ENCODE measurements at places on chromosomes 12 and 14.

DNA sequence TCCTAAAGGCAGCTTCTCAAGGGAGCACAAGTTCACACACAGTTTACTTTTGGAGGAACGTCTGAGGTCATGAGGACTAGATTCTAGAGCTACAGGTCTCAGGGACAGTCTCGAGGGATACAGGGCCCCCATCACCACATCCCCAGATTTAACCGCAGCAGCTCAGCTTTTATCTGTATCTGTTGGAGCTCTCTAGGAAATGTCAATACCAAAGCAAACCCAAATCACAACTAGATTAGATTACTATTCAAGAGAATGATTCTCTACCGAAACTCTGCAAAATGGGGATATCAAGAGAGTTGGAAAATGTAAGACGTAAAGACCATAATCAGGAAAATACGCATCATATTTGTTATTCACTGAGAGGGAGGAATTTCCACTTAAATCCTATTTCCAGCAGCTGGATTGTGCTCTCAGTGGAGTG lies 4.0 kb upstream of the MYRFL start:
- no peak for DNase-seq

DNA sequence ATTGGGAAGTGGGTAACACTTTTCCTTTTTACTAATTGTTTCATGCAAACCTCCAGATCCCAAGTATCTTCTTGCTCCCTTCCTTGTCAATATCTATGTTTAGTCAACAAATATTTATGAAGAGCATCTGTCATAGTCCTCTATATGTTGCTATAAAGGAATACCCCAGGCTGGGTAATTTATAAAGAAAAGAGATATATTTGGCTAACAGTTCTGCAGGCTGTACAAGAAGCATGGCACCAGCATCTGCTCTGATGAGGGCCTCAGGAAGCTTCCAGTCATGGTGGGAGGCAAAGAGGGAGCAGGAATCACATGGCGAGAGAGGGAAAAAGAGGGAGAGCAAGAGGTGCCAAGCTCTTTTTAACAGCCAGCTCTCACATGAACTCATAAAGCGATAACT lies 4.6 kb downstream of the KIF5A start:
- DNase-seq, result no peak

DNA sequence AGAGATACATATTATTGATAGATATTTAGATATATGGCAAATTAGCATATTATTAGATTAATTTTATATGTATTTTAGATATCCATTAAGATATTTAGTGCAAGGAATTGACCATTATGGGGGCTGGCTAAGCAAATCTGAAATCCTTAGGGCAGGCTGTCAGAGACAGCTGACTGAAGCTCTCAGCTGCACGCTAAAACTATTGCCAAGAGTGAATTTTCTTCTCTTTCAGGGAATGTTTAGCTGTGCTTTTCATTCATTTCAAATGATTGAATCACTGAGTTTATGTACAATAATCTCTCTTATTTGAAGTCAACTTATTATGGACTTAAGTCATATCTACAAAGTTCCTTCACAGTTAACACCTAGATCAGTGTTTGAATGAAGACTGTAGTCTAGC lies 566.5 kb downstream of the LRFN5 start:
- DNase-seq, result no peak

GRCh38 chr14:92413379-92413778 lies 90.4 kb downstream of the SLC24A4 start:
- DNase-seq, result no peak

DNA sequence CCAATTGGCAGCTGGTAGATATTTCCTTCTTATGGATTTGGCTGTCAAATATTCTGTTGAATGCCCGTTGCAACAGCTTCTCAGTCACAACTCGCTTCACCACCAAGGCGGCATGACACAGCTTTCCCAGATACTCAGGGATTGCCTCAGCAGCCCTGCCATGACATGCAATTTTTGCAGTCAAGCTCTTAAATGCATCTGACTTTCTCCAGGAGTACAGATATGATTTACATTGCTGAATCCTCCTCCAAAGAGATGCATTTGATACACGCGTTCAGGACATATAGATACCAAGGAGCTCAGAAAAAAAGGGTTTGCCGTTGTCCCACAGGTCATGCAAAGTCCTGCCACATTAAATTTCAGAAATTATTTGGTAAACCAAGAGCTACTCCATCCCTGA lies 6.5 kb downstream of the KRT5 start:
- no peak for DNase-seq

GRCh38 chr12:7035463-7035862 lies 17.2 kb upstream of the LPCAT3 start:
- no peak for DNase-seq

DNA sequence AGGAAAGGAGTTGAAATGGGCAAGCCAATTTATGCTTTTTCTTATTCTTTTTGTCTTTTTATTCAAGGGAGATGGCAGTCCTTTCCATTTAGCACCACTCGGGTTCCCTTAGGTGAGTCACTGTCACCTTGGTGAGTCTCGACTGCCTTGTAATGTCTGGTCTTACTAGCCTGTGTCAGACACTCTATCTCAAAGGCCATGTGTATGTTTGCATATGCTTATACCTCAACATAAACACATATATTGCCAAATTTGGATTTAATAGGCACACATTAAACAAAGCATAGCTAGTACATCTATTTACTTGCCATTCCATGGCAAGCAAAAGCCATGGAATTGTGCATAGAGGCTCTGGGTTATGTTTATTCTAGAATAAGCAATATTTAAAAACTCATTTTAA lies 624.9 kb upstream of the FOXG1 start:
- DNase-seq, result no peak

DNA sequence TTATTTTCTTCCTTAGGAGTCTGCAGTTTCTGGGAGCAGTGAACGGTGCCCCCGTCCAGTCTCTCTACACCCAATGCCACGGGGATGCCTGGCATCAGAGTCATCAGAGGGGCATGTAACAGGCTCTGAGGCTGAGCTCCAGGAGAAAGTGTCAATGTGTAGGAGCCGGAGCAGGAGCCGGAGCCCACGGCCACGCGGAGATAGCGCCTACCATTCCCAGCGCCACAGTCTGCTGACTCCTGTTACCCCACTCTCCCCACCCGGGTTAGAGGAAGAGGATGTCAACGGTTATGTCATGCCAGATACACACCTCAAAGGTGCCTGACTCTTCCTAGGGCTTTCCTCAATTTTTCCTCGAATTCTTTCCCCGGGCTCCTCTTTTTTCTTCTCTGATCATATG lies 3.3 kb upstream of the PA2G4 start:
- DNase-seq, result no peak

GRCh38 chr12:9992296-9992695 lies 6.6 kb downstream of the CLEC1B start:
- peak; percentile 46 for DNase-seq

DNA sequence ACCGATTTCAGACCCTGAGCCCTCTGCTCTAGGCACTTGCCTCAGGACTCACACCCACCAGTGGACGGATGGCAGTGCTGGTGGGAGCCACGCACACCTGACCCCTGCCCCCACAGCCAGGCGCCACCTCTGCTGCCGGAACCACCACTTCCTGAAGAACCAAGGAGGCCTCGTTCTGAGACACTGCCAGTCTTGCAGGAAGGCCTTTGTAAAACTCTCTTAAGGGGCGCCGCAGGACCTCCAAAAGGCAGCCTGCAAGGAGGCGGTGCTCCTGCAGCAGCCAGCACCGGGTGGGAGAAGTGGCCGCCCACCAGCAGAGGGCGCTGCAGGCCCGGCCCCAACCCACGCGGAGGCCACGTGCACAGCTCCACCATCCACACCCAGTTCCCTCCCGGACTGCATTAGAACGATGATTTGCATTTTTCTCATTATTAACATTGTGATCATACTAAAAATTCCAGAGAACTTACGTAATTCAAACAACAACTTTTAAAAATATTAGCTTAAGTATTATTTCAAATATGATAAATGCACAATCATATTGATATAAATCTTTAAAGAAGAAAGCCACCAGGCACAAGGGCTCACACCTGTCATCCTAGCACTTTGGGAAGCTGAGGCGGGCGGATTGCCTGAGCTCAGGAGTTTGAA lies 12.8 kb downstream of the STX2 start:
- DNase-seq, result peak; percentile 38

- DNase-seq, result no peak
Observed at GRCh38 chr14:60722107-60722356, 2.1 kb downstream of the SIX4 start.

DNA sequence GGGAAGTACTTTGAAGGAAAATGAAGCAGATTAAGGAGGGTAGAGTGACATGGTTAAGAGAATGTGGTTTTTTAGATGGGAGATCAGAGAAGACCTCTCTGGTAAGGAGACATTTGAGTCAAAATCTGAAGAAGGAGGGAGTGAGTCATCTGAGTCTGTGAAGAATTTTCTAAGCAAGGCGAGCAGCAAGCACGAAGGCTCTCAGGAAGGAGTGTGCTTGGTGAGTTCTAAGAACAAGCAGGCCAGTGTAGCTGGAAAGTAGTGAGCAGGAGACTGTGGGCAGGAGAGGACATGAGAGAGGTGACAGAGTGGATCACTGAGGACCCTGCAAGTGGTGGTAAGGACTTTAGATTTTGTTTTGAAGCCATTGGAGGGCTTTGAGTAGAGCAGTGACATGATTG lies 76.3 kb upstream of the FUT8 start:
- DNase-seq, result no peak

DNA sequence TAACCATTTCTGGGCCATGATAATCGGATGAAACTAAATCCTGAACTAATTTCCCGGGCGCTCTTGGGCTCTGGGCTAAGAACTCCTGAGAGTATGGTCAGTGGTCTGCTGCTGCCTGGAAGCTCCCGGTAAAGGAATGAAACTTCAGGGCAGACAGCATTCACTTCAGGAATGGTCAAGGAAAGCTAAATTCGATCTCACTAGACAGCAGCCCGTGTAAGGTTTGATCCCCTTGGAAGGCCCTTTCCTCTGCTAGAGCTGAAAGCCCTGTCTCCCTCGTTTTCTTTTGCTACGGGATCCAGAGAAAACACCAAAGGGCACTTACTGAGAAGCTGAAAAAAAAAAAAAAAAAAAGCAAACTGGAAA lies 680 bp downstream of the ASB8 start:
- DNase-seq, result no peak

DNA sequence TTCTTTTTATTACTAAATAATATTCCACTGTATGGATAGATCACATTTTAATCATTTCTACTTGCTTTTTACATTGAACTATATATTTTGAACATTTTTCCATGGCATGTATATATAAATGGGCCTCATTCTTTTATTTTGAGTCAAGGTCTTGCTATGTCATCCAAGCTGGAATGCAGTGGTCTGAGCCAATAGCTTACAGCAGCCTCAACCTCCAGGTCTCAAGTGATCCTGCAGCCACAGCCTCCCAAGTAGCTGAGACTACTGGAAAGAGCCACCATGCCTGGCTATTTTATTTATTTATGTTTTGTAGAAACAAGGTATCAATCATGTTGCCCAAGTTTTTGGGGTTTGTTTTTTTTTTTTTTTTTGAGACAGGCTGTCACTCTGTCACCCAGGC lies 7.6 kb downstream of the FCF1 start:
- no peak for DNase-seq

DNA sequence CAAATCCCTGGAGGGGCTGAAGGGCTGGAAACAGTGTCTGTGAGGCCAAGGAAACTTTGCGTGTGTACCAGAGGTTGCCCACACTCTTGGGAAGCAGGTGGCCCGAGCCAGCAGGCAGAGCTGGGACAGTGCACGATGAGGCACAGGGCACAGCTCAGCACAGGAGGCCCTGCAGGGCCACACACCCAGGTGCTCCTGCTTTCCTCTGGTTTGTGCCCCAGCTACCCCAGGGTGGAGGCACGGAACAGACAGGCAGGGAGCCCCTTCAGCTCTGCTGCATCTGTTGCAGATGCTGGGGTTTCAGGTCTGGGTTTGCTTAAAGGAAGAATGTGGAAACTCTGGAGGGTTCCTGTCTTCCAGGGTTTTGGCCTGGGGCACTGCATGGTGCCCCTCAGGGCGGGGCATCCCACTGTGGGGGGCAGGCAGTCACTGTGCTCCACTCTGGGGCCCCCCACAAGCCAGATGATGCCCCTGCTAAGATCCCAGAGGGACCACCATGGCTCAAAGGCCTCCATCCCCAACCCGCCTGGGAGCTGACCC lies 8.6 kb downstream of the TMEM179 start:
- no peak for DNase-seq

DNA sequence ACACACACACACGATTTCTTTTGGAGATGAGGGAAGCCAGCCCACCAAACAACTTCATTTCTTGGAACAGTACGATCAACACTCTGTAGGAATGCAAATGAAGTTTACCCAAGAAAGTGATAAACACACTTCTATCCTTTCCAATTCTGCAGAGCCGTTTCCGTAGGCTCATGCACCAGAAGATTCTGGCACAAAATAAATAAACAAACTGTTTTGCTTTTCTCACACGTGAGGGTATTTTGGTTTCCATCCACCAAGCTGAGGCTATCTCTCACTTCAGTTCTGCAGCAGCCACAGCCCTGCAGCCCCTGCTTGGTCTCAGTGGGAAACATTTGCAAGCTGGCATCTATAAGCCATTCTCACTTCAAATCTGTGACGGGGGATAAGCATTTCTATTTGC lies 15.3 kb upstream of the TSPAN11 start:
- DNase-seq, result no peak

DNA sequence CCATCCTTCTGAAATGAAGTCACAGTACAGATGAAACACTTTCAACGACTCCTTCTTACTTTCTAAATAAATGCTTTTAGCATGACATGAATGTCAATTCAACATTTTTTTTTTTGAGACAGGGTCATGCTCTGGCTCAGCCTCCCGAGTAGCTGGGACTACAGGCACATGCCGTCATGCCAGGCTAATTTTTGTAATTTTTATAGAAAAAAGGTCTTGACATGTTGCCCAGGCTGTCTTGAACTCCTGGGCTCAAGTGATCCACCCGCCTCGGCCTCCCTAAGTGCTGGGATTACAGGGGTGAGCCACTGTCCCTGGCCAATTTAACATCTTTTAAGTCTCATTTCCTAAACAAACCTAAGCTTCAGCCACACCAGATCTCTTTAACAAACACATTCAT lies 16.4 kb downstream of the GALNT6 start:
- DNase-seq, result no peak

DNA sequence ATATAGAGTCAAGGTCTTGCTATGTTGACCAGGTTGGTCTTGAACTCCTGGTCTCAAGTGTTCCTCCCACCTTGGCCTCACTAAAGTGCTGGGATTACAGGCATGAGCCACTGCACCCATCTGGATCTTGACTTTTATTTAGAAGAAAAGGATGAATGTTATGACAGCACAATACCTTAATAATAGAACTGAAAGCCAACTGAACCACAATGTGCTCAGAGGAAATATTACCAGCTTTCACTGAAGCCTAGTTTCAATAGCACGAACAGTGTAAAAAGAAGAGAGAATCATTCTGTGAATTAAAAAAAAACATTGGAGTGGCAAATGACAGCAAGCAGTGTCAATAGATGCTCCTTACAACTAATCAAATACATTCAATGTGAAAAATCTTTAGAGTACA lies 239.2 kb upstream of the RMST start:
- DNase-seq, result no peak

- peak; percentile 76 for DNase-seq
Observed at GRCh38 chr12:131830335-131830913, 2.2 kb downstream of the MMP17 start.

DNA sequence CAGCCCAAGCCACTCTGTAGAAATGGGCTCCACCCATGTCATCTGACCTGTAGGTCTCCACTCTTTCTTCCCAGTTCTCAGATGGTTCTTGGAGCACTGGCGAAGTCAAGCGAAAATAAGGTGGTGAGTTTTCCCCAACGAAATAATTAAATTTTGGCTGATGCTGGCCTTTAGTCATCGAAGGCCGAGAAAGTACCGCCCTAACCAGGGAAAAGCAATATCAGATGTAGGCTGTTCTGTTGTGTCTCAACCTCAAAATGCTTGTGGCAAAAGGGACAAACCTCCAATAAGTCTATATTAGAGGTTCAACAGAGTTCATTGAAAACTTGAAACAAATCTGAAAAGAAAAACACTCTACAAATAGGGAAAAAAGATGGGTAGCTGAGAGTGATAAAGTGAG lies 48.6 kb upstream of the BCAT1 start:
- DNase-seq, result no peak
